ENCODE measurements at places on chromosomes 2 and 18.

DNA sequence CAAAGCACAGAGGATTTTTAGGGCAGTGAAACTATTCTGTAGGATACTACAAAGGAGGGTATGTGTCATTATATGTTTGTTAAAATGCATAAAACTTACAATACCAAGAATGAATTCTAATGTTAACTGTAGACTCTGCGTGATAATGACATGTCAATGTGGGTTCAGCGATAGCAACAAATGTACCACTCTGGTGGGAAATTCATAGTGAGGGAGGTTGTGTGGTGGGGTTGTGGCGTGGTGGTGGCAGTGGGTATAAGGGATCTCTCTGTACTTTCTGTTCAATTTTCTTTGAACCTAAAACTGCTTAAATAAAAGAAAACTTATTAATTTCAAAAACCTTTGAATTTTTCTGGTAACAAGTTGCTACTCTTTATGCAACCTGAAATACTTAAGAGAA is 99.3 kb upstream of the SLC38A11 start:
- no peak for DNase-seq

- no peak for DNase-seq
Observed at GRCh38 chr2:64141674-64142405, 2.4 kb downstream of the PELI1 start.

GRCh38 chr2:37582481-37583220 is 88.8 kb downstream of the CDC42EP3 start:
- DNase-seq = peak; percentile 38

DNA sequence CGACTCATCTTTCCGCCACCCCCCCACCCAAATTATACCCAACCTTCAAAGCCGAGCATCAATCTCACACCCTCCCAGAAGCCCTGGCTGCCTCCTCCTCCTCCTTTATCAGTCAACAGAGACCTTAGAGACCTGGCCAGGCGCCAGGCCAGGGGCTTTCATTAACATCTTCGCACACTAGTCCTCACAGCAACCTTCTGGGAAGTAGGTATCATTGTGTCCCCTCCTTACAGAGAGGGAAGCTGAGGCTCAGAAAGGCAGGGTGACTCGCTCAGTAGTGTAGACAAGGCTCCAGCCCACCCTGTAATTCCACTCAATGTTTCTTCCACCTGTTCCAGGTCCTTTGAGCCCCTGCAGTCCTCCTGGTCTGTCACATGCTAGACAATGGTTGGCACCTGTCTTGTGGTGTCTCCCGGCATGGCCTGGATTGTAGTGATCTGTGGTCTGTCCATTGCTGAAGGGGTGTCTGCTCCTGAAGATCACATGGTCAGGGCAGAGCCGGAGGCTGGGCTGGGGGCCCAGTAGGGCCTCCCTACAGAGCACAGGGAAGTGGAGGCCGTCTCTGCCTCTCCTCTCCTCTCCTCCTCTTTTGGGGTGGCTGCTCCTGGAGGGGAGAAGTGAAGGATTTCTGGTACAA is 36.0 kb downstream of the KLHL29 start:
- DNase-seq = no peak

DNA sequence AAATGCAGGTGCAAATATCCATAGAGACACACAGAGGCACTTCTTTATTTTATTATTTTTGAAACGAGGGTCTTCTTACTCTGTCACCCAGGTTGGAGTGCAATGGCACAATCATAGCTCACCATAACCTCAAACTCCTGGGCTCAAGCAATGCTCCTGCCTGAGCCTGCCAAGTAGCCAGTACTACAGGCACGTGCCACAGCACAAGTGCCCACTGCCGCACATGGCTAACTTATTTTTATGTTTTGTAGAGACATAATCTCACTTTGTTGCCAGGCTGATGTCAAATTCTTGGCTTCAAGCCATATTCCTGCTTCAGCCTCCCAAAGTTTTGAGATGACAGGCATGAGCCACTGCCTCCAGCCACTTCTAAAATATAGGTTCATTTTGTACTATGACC is 537.6 kb downstream of the THSD7B start:
- DNase-seq = no peak

GRCh38 chr2:207768866-207769596 is 675 bp downstream of the FZD5 start:
- peak; percentile 8 for DNase-seq

- DNase-seq = no peak
Observed at GRCh38 chr2:180570864-180571263, 409.5 kb upstream of the UBE2E3 start.

DNA sequence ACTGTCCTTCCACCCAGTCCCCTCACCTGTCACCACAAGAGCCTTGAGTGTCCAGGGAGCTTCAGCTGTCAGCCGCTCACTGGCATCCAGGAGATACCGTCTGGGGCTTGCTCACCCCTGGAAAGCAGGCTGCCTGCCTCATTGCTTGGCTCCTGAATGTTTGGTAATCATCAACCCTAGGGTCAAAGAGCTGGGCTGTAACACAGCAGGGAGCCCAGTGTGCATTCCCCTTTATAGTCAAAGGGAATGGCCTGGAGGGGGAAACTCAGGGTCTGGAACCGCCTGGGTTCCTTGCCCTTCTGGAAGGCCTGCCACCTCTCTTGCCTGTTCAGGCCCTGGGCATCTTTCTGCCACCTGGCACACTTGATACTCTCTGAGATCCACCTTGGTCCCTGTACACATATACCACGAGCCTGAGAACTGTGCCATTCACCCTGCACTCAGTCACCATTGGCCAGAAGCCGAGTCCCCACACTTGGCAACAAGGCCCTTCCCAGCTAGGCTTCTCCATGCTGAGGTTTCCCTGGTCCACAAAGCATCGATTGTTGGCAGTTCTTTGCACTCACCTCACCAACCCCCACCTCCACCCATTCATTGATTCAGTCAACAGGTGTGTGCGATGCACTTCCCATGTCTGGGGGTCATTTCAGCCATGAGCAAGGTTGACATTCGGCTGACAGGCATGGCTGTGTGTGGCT is 35.0 kb downstream of the TPRKB start:
- DNase-seq = no peak

DNA sequence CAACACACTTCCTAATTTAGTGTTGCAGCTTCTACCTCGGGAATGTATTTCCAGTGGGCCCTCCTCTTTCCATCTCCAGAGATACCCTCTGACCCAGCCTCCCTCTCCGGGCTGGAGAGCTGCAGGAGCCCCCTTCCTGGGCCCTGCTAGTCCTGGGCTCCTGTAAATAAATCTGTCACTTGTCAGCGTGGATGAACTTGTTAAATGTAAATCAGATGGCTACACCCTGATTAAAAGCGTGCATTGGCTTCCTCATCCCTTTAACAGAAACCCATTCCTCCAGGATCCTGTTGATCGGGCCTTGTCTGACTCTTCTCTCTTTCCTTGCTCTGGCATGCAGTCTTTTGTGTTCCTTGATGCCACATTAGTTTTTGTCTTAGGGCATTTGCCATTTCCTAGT is 2.4 kb downstream of the ZNF236 start:
- DNase-seq = no peak

GRCh38 chr18:69161383-69162028 is 239.2 kb upstream of the DOK6 start:
- DNase-seq = no peak

GRCh38 chr2:86301009-86301408 is 36.4 kb downstream of the REEP1 start:
- DNase-seq = no peak

- no peak for DNase-seq
Observed at GRCh38 chr2:205650450-205650849, 31.9 kb upstream of the NRP2 start.

DNA sequence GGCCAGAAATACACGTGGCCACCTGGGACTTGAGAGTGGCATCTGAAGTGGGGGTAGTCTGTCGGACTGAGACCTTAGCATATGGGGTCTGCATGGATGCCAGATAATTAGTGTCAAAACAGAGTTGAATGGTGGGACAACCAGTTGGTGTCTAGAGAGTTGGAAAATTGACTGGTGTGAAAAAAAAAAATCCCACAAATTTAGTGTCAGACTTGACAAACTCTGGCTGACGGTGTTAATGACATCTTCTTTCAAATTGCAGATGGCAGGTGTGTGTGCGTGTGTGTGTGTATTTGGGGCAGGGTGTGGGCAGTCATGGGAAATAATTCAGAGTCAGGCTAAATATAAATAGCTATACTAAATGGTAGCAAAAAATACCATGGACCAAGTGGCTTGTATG is 365.4 kb upstream of the RGPD4 start:
- DNase-seq = no peak

DNA sequence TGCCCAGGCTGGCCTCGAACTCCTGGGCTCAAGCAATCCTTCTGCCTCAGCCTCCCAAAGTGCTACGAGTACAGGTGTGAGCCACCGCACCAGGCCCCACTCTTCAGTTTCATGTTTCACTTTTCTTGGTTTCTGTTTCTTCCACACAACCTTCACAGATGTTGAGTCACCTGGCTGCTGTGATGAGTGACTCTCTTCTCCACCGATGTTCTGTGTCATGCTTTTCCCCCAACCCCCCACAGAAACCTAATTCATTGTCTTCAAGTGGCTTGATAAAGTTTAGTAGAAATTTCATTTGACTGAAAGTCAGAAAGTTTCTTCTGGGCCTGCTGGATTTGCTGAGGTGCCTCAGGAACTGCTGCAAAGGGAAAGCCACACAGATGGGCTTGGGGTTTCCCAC is 78.5 kb downstream of the SPHKAP start:
- no peak for DNase-seq

- DNase-seq = no peak
Observed at GRCh38 chr2:45332094-45332493, 279.0 kb downstream of the SRBD1 start.

- no peak for DNase-seq
Observed at GRCh38 chr2:206665251-206665650, 23.0 kb downstream of the FAM237A start.

DNA sequence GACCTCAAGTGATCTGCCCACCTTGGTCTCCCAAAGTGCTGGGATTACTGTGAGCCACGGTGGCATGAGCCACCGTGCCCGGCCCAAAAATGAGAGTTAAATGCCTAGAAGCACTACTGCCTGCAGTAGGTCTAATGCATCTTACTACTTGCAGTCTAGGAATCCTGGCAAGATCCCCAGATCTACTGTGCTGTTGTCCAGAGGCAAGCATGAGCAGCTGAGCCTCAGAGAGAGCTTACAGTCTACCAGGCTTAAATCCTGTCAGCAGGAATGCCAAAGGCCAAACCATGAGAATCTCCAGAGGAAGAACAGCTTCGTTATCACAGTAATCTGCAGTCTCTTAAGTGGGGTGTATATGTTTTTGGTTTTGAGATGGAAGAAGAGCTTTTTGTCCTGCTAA is 54.4 kb downstream of the XRCC5 start:
- no peak for DNase-seq

- no peak for DNase-seq
Observed at GRCh38 chr2:75892490-75892889, 181.8 kb upstream of the GCFC2 start.

DNA sequence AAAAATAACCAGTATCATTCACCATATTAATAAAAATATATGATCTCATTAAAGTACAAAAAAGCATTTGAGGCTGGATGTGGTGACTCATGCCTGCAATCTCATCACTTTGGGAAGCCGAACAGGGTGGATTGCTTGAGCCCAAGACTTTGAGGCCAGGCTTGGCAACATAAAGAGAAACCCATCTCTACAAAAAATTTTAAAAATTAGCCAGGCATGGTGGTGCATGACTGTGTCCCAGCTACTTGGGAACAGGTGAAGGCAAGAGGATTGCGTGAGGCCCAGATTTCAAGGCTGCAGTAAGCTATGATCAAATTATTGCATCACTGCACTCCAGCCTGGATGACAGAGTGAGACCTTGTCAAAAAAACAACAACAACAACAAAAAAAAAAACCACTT is 75.9 kb downstream of the RAD51AP2 start:
- DNase-seq = no peak

- DNase-seq = no peak
Observed at GRCh38 chr2:41957431-41957830, 90.4 kb upstream of the PKDCC start.

DNA sequence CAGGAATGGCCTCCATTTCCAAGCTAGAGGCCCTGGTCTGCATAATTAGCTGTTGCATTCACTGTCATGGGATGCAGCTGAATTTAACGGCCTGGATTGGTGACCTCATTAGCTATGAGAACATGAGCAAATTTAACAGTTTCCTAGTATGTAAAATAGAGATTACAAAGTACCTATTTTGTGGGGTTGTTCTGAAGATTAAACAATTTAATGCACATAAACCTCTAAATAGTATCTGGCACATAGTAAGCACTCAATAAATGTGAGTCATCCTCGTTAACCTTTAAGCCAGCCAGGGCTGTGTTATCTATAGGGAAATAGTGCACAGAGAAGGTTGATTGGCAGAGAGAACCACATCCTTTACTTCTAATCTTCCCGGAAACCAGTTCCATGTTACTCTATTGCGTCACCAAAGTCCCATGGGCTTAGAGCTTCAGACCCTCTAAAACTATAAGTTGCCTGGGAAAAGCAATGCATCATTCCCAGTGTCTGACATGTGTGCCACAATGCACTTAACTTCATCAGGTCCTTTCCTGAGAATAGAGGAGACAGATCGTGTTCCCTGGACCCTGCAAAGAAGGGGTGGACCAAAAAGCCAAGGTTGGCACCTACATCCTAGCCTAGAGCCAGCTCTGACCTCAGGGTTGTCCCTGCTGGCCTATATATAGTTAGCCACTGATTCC is 196.5 kb downstream of the LNPK start:
- DNase-seq = no peak

GRCh38 chr2:86078774-86079545 is 26.7 kb downstream of the POLR1A start:
- DNase-seq = peak; percentile 65

DNA sequence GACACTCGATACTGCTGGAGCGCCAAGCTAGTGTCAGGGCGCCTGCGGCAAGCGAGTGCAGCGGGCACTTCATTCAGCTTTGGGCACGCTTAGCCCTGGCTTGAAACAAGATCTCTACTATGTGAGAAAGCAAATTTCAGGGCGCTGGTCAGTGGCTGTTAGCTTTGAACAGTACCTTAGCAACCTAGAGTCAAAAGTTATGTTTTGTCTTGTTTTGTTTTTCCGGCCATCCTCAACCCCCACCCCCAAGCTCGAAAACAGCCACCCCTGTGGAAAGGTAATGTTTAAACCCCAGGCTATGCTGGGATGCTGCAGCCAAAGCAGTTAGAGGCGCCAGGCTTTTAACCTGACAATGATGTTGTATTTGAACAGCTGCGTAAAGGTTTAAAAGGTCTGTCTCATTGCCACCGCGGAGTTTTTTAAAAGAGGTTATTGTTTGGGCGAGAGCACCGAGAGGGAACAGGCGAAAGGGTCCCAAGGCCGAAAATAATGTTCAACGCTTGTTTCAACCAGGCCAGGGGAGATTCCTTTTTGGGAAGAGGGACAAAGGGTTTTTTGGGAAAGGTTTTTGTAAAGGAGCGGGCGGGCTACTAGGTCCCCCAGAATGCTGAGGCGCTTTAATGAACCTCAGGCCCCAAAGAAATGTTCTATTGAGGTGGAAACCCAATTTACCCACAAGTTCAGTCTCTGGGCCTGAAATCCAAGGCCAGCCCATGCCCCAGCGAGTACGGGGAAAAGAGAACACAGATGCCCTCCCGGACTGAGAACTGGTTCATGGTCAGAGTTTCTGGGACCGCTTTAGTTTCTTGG is 2.3 kb upstream of the HOXD10 start:
- no peak for DNase-seq

- DNase-seq = no peak
Observed at GRCh38 chr18:36205166-36205565, 17.9 kb downstream of the MOCOS start.

Measured in CD4-positive, alpha-beta T cell treated with Interleukin-10 for 1 hour (primary cell).